ENCODE measurements at places on chromosomes 4 and X.
A peak's percentile ranks its signal among the peaks of the same experiment; 100 is the strongest.

DNA sequence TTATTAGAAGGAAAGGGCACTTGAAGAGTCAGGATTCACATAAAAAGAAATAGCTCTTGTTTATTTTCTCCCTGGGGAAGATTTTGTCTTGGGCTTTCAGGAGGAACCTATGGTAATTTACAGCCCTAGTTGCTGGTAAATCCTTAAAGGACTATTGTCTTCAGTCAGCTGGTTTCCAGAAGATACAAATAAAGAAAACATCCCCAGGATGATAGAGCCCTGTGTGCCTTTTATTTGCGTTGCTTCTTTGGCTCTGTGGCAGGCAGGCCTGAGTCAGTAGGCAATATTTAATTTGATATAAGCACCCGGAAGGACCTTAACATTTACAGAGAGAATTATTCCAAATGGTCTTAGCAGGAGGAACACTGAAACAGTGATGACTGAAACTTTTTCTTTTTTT is 131.0 kb upstream of the SLC34A2 start:
- peaks cover 7% of the 10 kb centered on the region for H3K27me3 ChIP-seq
- DNase-seq, result no peak
- no peaks in the 10 kb centered on the region for H3K4me1 ChIP-seq
- H3K4me3 ChIP-seq, result no peak overlapping the region
- no peak overlapping the region for H3K27ac ChIP-seq
- H3K36me3 ChIP-seq, result no peaks in the 10 kb centered on the region

DNA sequence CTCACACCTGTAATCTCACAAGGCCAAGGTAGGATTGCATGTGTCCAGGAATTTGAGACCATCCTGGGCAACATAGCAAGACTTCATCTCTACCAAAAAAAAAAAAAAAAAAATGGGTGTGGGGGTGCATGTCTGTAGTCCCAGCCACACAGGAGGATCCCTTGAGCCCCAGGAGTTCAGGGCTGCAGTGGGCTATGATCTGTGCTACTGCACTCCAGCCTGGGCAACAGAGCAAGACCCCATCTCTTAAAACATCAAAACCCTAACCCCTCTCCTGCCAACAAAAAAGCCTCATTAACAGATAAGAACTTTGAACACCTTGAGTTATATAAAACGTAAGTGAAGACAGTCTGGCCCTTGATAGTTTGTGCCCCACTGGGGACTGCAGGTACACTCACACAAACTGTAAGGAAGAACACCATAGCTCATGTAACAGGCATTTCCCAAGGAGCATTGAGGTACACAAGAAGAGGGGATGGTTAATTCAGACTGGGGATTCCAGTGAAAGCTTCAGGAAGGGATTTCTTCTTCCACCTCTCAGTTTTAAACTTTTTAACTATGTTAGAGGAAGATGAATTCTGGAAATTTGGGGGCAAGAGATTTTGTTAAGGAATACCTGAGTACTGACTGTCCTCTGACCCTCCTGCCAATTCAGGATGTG is 34.7 kb downstream of the RBPJ start:
- peaks cover 33% of the 10 kb centered on the region for H3K4me1 ChIP-seq
- no peak for DNase-seq
- H3K36me3 ChIP-seq, result no peaks in the 10 kb centered on the region
- H3K4me3 ChIP-seq, result no peak overlapping the region
- no peaks in the 10 kb centered on the region for H3K27me3 ChIP-seq
- peak overlapping the region; percentile 82 for H3K27ac ChIP-seq

DNA sequence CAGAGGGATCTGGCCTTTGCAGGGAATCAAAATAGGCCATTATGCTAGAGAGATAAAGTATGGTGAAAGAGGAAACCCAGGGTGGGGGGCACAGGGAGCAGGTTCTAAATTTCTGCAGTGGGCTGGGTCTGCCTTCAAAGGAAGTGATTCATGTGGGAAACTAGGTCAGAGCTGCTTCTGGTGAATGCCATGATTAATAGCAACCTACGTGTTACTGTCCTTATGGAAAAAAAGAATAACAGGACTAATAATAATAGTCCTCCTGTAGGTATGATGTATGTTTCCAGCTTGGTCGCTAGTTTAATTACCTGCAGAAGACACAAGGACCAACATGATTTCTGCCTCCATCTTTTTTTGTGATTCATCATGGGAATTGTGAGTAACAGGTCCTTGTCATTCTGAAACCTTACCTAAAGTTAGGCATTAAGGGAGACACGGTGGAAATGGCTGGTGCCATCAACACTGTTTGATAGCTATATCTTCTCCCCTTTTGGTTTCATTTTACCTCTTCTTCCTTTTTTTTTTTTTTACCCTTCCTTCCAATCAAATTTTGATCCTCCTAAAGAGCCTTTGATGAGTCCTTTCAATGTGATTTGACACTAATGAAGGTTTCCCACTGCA is 180.4 kb downstream of the CPEB2 start:
- H3K4me3 ChIP-seq, result no peak overlapping the region
- no peaks in the 10 kb centered on the region for H3K36me3 ChIP-seq
- no peaks in the 10 kb centered on the region for H3K4me1 ChIP-seq
- H3K27ac ChIP-seq, result no peak overlapping the region

GRCh38 chr4:7423801-7424552 is 10.8 kb downstream of the PSAPL1 start:
- H3K4me1 ChIP-seq, result no peaks in the 10 kb centered on the region
- no peaks in the 10 kb centered on the region for H3K36me3 ChIP-seq
- H3K4me3 ChIP-seq, result no peak overlapping the region

GRCh38 chr4:106409901-106410889 is 41.6 kb upstream of the GIMD1 start:
- no peaks in the 10 kb centered on the region for H3K27me3 ChIP-seq
- no peaks in the 10 kb centered on the region for H3K36me3 ChIP-seq
- H3K4me3 ChIP-seq, result no peak overlapping the region
- H3K4me1 ChIP-seq, result no peaks in the 10 kb centered on the region
- H3K27ac ChIP-seq, result no peak overlapping the region

GRCh38 chr4:181105487-181105886 is 1137.7 kb upstream of the TENM3 start:
- H3K4me3 ChIP-seq, result no peak overlapping the region
- H3K4me1 ChIP-seq, result no peaks in the 10 kb centered on the region
- H3K36me3 ChIP-seq, result no peaks in the 10 kb centered on the region
- DNase-seq, result no peak
- no peaks in the 10 kb centered on the region for H3K27me3 ChIP-seq

- no peaks in the 10 kb centered on the region for H3K4me1 ChIP-seq
- DNase-seq, result no peak
- H3K36me3 ChIP-seq, result no peaks in the 10 kb centered on the region
- H3K27me3 ChIP-seq, result no peaks in the 10 kb centered on the region
- no peak overlapping the region for H3K4me3 ChIP-seq
- no peak overlapping the region for H3K27ac ChIP-seq
These were observed 418.7 kb upstream of the INTU start for GRCh38 chr4:127214016-127214415.

- H3K4me3 ChIP-seq, result peak overlapping the region; percentile 88
- H3K4me1 ChIP-seq, result peaks cover 62% of the 10 kb centered on the region
- H3K27ac ChIP-seq, result peak overlapping the region; percentile 89
- H3K27me3 ChIP-seq, result no peaks in the 10 kb centered on the region
- no peaks in the 10 kb centered on the region for H3K36me3 ChIP-seq
These were observed 407 bp downstream of the IL13RA1 start for GRCh38 chrX:118727686-118728339.

- peaks cover 6% of the 10 kb centered on the region for H3K36me3 ChIP-seq
- H3K27ac ChIP-seq, result no peak overlapping the region
- no peak overlapping the region for H3K4me3 ChIP-seq
These were observed 39.5 kb upstream of the RBMX start for GRCh38 chrX:136920001-136920400.

- no peak overlapping the region for H3K4me3 ChIP-seq
- no peak for DNase-seq
- H3K4me1 ChIP-seq, result peaks cover 7% of the 10 kb centered on the region
- H3K27ac ChIP-seq, result no peak overlapping the region
These were observed 192.8 kb downstream of the CCNG2 start for GRCh38 chr4:77349796-77350195.

DNA sequence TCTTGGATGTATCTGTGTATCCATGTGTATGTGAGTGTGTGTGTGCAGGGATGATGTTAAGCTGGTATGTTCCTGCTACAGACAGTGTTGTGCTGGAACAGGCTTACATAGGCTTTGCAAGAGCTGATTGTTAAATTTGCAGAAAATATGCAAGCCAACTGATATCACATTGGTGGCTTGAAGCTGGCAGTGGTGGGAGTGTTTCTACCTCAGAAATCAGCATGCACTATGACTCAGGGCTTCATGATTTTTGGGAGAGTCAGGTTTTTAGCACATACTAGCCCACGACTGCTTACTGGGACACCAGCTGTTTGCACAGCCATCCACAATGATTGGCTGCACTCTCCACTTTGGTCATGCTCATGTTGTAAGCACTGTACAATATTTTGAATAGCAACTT is 261.8 kb downstream of the DHX15 start:
- no peak for DNase-seq
- H3K27me3 ChIP-seq, result no peaks in the 10 kb centered on the region
- no peaks in the 10 kb centered on the region for H3K4me1 ChIP-seq
- no peak overlapping the region for H3K4me3 ChIP-seq

DNA sequence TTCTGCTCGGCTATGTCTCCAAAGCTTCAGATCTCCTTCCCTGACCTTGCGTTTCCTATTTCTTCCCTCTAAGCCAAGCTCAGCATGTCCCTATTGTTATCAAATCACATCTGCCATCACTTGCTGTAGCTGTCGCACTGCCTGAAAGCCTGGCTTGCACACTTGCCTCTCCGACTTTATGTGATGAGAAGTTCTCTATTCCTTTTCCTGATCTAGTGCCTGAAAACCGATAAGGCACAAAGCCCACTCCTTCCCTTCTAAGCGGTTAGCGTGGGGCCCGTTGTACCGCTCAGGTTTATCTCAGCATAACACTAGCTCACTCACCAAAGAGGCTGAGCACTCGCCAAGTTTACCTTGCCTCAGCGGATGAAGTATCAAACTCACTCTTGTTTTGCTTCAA is 816 bp downstream of the NMU start:
- H3K27ac ChIP-seq, result no peak overlapping the region

- H3K36me3 ChIP-seq, result no peaks in the 10 kb centered on the region
- DNase-seq, result no peak
- peaks cover 28% of the 10 kb centered on the region for H3K4me1 ChIP-seq
- H3K27ac ChIP-seq, result no peak overlapping the region
- no peak overlapping the region for H3K4me3 ChIP-seq
These were observed 41.0 kb downstream of the PRPS1 start for GRCh38 chrX:107669261-107669660.

DNA sequence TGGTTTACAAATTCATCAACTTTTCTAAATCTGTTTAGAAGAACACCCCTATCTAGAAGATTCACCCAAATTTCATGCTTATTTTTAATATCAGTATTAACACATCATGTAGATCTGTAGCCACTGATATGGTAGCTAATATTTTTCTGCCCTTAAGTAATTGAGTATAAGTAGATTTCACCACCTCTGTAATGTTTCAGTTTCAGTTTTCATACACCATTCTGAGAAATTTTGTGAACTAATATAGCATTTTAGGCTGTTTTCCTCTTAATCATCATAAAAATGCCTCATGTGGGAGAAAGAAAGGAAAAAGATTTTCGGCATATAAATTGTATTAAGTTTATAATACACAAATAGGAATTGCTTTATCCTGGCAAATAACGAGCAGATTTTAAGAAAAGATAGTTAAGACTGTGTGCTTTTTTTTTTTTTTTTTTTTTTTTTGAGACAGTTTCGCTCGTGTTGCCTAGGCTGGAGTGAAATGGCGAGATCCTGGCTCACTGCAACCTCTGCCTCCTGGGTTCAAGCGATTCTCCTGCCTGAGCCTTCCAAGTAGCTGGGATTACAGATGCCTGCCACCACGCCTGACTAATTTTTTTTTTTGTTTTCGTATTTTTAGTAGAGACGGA is 21.4 kb upstream of the RBPJ start:
- H3K4me1 ChIP-seq, result no peaks in the 10 kb centered on the region
- no peak overlapping the region for H3K4me3 ChIP-seq
- no peak for DNase-seq
- H3K36me3 ChIP-seq, result no peaks in the 10 kb centered on the region

- no peak for DNase-seq
- H3K4me3 ChIP-seq, result no peak within 1 kb of the TSS
- no peaks in the 10 kb centered on the region for H3K36me3 ChIP-seq
- no peaks in the 10 kb centered on the region for H3K4me1 ChIP-seq
These were observed at the start of gene FRMD7 for GRCh38 chrX:132127743-132128142. FRMD7 (minus strand) TSS chrX:132128020; CDS start chrX:132127844, 176 bp downstream.

DNA sequence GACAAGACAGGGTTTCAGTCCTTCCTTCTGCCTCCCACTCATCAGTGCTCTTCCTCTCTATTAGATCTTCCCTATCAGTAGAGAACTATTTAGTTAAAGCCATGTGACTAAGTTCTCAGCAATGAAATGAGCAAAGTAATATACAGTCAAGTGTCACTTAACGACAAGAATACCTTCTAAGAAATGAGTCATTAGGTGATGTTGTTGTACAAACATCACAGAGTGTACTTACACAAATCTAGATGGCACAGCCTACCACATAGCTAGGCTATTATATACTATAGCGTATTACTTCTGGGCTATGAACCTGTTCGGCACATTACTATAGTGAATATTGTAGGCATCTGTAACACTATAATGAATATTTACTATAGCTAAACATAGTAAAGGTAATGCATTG is 71.3 kb downstream of the POU4F2 start:
- no peaks in the 10 kb centered on the region for H3K36me3 ChIP-seq
- peaks cover 8% of the 10 kb centered on the region for H3K27me3 ChIP-seq
- no peak for DNase-seq
- H3K27ac ChIP-seq, result no peak overlapping the region

DNA sequence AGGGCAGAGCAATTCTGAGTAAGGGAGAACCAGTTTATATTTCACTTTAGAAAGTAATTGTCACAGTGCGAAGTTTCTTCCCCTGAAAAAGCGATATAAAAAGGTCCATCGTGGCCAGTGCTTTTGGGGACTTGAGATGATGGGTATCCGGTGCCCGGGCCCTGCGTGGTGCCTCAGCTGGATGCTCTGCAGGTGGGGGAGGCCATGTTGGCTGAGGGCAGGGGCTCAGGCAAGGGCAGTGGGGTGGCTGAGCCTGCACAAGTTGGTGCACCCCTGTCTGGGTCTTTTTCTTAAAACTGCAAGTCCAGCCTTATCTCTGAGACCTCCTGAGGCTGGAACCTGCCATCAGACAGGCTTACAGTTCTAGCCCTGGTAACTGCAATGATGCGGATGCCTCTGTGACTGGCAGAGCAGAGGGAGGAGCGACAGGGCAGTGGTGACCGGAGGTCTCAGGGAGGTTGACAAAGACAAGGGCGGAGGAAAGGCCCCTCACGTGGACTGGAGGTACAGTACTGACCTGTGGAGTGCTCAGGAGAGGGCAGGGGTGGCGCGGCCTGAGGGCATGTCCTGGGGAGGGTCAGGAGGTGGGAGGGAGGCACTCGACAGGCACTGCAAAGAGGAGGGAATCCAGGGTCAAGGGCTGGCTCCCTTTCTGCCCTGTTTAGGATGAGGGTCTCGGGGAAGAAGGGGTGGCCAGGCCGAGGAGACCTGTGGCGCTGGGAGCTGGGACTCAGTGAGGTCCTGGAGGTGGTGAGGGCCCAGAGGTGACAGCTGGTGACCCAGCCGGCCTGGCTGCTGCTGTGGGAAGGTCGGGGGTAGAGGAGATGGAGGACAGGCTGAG is 1.8 kb downstream of the RGS12 start:
- H3K27ac ChIP-seq, result peak overlapping the region; percentile 28
- peaks cover 8% of the 10 kb centered on the region for H3K36me3 ChIP-seq
- H3K4me1 ChIP-seq, result peaks cover 19% of the 10 kb centered on the region
- H3K4me3 ChIP-seq, result no peak overlapping the region
- peaks cover 9% of the 10 kb centered on the region for H3K27me3 ChIP-seq
